ENCODE measurements at places on chromosomes 12 and 14.

- no peak for DNase-seq
These were observed 189.3 kb downstream of the DACT1 start for GRCh38 chr14:58826845-58827686.

DNA sequence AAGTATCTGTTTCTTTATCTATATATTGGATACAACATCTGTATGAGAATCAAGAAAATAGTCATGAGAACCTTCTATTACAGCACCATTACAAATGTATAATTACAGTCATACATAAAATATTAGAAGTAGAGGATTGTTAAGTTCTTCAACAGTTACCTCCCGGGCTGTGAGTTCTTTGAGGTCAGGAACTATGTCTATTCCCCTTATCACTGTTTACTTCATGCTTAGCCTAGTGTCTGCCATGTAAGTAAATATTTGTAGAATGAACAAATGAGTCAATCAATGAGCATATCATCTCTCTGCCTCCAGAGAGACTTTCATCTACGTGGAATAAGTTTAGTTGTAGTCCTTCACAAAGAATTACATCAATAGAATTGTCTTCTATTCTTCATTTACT lies 47.2 kb downstream of the PUS7L start:
- DNase-seq: no peak

DNA sequence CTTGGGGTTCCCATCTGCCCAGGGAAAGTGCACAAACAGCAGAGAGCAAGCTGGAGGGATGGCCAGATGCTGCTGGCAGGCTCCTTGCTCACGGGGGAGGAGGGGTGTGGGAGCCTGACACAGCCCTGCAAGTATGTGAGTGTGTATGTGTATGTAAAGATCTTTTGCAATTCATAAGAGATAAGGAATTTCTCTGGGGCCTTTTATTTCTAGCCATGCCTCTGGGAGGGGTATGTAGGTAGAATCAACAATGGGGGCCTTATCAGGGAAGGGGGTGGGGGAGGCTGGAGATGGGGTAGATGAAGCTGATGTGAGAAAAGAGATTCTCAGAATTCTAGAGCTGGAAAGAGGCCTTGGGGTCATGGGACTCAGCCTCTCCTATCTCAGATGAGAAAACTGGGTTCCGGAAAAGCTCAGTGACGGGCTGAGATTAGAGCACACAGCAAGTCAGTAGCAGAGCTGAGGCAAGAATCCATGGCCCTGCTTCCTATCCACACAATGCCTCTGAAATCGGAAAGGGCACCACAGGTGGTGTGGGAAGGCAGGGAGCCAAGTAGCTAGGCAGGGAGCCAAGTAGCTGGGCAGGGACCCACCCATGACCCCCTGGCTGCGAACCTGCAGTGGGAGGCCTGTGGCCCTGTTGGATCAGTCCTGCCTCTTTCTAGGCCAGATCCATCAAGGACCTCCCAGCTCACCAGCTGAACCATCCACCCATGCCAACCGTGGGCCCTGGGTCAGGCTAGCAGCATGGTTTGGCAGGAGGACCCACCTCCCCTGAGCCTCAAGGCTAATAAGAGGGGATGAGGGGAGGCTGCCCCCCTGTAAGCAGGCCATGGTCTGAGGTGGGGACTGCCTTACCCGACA lies 54.7 kb downstream of the PLEKHG3 start:
- DNase-seq: no peak

DNA sequence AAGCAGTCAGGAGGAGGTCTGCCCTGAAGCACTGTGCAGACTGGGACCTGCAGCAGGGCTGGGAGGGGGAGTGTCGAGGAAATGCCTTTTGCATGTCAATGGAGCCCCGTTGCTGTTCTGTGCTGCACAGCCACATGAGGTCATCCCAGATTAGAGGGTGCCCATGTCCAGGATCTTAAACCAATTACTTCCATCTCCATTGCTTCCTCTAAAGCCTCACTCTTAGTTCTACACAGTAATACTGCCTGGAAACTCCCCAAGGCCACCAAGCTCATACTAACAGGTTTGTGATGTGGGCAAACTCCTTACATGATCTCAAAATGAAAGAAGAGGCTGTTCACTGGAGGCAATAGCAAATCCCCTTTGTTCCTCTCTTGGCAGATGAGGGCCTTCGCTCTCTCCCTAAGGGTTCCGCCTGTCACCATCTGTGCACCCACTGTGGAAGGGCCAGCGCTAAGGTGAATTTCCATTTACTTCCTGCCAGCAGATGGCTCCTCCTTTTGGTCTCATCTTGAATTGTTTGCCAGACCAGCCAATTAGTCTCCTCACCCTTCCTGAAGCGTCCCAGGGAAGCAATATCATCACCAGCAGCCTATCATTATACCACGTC lies 35.4 kb upstream of the LTA4H start:
- no peak for DNase-seq

DNA sequence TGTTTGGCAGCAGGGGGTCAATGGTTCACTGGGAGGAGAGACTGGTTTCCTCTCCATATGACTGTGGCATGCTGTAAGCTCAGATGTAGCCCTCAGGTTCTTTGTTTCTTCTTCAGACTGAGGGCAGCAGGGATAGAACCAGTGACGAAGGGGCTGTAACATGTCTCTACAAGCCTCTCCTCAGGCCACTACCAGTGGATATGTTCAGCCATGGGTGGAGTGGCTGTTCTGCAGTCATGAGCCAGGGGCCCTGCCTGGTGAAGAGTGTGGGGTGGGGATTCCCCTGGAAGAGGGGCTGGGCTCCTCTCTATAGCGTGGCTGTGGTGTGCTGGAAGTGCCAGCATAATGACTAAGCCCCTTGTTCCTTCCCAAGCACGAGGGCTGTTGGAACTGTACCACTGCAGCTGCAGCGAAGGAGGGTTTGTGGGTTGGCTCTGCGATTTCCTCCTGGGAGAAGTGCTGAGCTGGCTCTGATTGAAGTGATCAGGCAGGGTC lies 55.8 kb downstream of the CMAS start:
- DNase-seq: no peak

GRCh38 chr14:24903337-24903736 lies 146.6 kb downstream of the STXBP6 start:
- no peak for DNase-seq

DNA sequence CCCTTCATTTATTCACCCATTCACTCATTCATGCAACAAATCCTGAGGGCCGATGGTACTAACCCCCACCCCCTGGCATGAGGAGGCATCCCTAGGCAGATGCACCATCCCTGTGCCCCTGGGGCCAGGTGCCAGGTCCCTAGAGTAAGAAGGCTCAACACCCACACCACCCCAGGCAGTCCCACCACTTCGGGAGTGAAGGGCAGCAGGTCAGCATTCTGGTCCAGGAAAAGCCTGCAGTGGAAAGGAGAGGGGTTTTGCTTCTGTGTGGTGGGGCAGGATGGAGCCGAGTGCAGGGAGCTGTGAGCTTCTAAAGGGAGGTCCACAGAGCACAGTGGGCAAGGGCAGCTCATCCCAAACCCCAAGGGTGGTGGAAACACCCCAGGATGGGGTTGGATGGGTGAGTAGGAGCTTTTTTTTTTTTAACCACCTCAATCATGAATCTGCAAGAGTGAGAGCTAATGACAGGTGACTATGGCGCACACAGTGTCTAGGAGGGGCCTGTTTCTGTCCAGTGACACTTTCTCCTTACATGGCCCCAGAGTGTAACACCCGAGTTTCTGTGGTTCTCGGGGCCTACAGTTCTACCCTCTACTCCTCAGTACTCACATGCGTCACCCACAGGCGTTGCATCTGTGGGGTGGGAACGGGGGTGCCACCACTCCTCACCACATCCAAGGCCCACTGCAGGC lies 414.3 kb downstream of the TMEM121 start:
- DNase-seq: no peak

GRCh38 chr12:118120579-118121363 lies 15.2 kb upstream of the PEBP1 start:
- peak; percentile 43 for DNase-seq

DNA sequence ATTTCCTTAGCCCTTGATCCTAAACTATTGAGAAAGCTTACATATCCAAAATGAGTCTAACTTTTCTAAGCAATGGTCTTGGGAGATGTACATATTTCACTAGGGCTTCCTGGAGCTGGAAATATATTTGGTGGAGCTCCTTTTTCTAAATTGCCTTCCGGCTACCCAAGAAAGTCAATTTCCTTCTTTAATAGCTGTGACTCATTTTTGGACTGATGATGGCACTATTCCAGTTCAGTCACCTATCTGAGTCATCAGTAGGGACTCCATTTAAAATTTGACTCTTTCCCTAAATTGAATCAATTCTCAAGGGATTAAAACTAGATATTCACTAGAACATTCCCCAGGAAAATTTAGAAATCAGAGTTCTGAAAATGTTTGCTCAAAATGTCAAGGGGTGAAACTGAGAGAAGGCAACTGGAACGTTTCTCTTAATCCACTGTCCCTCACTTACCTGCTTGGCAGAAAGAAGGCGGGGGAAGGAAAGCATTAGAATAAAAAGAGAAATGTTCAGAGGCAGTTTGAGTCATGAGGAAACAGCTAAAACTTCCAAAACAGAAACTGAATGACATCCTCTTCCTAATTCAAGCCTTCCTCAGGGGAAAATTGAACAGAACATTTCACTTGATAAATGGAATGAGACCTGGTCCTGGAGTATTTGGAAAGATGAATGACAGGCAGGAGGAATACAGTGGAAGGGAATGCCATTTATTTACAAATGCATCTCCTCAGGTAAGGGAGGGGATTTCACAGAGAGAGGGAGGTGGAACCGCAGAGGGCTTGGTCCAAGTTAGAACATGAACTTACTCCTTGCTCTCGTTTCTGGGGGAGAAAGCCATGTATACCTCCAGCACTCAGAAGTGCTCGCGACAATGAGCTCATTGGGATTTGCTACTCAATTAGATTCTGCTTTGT lies 91.2 kb downstream of the RGS6 start:
- no peak for DNase-seq

DNA sequence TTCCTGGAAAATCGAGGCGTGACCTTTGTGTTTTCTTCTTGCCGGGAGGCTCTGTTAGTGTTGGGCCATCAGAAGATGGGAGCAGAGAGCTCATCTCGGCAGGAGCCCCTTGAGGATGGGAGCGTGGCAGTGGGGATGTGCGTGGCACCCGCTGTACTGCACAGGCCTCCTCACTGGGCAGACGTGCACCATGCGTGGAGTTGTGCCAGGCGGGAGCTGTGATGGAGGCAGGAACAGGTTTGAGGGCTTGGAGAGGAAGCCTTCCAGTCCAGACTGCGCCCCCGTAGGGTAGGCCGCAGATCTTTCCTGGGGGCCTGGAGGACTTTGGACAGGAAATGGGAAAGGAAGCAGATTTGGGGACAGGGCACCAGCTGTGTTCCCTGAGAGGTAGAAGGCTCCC lies 197.5 kb downstream of the TSPAN9 start:
- DNase-seq: no peak

DNA sequence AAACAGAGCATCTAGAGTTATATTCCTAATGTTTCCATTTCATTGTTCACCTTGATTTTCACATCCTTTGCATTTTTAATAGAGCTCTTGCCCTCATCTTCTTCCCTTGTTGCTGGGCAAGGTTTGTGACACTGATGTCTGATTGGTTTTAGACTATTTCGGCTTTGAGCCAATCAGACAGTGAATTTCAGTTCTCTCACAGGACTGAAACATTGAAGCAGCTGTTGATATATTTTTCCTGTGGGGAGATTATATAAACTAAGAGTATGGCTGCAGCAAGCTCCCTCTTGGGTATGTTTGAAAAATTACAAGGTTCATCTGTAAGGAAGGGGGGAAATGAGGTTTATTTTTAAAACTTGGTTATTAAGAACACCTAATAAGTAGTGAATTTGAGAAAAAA lies 51.2 kb downstream of the ATF7IP start:
- DNase-seq: no peak

- peak; percentile 87 for DNase-seq
These were observed 2.8 kb upstream of the UBC start for GRCh38 chr12:124917135-124917840.

- no peak for DNase-seq
These were observed 93.5 kb upstream of the CEP83 start for GRCh38 chr12:94553130-94553519.

GRCh38 chr14:99587460-99588278 lies 16.3 kb downstream of the CCDC85C start:
- no peak for DNase-seq

DNA sequence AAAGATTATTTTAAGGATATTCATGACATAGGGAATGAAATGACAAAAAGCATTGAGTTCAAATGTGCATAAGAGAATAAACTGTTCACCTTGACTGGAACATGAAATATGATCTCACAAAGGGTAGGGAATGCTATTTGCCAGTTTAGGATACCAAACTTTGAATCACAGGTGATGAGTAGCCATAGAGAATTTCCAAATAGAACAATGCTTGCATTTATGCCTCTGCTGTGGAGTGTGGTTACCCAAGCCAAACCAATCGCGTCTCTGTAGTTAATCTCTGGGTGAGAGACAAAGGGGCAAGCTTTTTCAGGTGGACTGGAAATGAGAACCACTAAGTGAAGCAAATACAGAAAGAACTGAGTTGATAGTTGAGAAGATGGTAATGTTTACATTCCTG lies 371.1 kb upstream of the RPL10L start:
- no peak for DNase-seq

DNA sequence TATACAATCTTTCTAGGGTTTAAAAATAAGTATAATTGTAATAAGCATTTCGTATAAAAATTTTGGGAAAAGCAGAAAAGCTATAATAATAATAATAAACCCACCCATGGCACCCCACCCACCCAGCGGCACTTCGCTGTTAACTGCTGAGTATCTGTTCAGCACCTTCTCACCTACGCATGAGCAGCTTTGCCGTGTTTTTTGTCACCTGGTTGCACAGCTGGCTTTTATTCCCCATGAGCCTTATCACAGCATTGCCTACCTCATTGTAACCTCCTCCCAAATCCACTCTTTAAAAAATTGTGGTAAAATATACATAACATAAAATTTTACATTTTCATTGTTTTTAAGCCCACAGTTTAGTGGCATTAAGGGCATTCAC lies 34.7 kb downstream of the CYP46A1 start:
- no peak for DNase-seq

DNA sequence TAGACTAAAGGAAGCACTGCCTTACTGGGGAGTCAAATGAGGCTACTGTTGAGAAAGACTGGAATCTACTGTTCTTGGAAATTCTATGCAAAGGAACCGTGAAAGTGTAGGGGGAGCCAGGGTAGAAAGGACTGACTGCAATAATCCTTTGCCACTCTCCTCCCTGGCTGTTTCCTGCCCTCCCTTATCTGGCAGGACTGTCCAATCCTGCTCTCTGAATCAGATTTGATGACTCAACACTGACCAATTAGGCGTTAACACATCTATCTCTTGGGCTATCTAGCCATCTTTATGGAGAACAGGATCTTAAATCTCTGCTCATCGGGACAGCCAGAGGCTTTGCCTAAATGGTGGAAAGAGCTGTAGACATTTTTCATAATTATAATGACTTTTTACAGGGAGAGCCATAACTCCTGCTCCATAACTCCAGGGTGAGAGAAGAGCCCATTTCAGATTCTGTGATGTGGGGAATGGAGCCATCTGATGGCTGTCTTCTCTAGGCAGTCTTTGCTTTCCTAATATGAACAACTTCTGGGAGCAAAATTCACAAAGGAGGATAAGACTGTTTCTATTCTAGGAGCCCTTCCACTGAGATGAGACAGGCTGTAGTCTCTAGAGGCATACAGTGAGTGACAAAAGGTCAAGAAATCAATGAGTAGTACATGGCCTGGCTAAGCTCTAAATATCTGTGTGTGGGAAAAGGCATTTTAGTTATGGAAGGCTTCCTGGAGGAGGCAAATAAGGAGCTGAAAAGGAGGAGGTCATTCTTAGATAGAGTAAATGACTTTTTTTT lies 68.9 kb upstream of the CISTR start:
- no peak for DNase-seq
